Activated CD4-positive, alpha-beta T cell treated with anti-CD3 and anti-CD28 coated beads, Interleukin-2, amount 10 ng/mL, durations not matched to agents 7 days and 5 days (primary cell): ENCODE measurements at places on chromosomes 5 and 9.

DNA sequence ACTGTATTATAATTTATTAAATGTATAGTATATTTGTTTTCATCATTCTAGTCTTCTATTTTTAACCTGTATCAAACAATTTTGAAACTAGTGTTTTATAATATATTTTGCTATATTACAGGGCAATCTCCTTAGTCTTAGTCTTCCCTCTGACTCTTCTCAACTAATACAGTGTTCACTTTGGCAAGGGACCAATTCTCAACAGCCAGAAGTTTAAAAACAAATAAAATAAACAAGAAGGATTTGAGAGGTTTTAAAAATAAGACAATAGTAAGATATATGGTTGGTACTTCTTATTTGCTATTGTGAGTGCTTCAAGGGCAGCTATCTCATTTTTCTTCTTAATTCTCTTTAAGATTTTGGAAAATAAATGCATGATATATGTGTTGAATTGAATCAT lies 167.2 kb downstream of the RAB3C start:
- DNase-seq: no peak

- DNase-seq: no peak
Measured at GRCh38 chr9:125434986-125435775, 173.6 kb downstream of the GAPVD1 start.

DNA sequence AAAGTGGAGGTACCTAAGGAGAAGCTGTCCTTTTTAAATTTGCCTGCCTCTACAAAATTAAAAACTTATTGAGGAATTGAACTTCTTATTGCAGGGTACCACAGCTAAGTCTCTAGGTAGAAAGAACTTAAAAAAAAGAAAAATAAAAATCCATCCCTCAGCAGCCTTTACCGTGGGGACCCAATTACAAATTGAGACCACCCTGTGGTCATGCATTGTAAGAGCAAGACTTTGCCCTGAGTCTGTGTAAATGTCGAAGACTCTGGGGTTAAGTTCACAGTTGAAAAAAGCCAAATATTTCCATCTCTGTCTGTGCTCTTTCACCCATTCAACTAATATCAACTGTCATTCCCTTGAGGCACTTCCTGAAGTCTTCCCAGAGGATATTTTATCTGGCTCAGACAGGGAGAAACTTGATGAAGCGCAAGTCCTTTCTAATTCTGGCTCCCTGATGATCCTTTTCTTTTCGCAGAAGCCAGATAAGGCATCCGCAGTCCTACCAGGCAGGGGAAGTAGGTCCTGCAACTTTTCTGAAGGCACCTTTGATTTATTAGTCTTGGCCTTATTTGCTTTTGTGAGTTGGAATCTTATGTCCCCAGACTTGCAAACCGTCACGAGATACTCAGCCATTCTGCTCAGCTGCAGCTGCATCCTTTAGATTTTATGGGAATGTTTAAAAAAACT lies 323.8 kb upstream of the WWC1 start:
- no peak for DNase-seq

GRCh38 chr5:177154003-177154643 lies 20.6 kb downstream of the NSD1 start:
- no peak for DNase-seq

DNA sequence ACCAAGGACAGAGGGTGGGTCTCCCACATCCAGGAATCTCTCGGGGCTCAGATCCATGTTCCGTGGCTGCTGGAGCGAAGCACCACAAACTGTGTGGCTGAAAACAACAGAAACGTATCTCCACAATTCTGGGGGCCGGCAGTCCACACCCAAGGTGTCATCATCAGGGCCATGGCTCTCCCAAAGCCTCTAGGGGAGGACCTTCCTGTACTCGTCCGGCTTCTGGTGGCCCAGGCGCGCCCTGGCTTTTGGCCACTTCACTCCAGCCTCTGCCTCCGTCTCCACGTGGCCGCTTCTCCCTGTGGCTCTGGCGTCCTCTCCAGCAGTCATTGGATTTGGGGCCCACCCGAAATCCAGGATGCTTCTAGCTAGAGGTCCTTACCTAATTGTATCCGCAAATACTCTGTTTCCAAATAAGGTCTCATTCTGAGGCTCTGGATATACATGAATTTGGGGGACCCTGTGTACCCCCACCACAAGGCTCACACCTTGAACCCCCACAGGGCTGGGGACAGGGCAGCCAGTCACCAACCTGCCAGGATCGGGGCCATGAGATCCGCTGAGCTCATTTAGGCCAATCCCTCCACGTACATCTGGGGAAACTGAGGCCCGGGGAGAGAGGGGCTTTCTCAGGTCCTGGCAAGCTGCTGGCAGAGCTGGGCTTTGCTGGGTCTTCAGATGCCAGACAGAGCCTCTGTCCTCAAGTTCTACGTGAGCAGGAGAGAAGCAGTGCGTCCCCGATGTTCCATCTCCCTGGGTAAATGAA lies 158.2 kb downstream of the OLFM1 start:
- no peak for DNase-seq

GRCh38 chr9:133861086-133861485 lies 122.9 kb upstream of the SARDH start:
- no peak for DNase-seq

- no peak for DNase-seq
Measured at GRCh38 chr5:102511666-102512065, 12.9 kb upstream of the SLCO6A1 start.

GRCh38 chr9:109401169-109401989 lies 80.5 kb upstream of the EPB41L4B start:
- DNase-seq: peak; percentile 55

DNA sequence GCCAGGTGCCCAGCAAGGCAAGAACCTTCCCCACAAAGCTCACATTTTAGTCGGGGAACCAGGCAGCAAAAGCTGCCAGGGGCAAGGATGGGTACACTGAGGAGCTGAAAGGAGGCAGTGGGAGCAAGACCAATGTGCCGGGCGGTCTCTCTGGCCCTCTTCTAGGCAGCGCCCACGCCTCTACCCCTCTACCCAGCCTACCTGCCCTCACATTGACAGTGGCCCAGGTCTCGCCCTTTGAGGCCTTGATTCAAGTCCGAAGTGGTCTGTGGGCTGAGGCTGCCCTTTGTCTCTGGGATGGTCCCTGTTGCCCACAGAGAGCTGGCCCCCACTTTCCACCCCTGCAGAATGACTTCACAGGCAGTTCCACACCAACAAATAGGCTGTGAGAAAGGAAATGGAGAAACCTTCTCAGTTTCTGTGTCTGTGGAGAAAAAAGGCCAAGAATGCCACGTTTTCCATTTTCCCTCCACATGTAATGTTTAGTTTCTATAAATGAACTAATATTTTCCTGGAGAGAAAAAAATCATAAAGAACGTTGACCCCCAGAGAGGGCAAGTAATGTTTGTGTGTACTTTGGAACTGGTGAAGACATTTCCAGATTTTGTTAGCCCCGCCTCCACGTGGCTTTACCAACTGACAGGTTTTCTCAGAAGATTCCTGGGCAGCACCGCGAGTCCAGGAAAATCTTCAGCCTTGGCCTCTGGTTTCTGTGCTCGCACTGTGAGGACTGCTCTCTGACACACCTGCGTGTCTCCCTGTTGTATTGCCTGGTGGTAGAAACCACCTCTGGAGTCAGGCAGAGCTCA lies 57.4 kb upstream of the ANGPTL2 start:
- DNase-seq: no peak

- peak; percentile 47 for DNase-seq
Measured at GRCh38 chr9:124320062-124320973, 62.6 kb downstream of the NEK6 start.

DNA sequence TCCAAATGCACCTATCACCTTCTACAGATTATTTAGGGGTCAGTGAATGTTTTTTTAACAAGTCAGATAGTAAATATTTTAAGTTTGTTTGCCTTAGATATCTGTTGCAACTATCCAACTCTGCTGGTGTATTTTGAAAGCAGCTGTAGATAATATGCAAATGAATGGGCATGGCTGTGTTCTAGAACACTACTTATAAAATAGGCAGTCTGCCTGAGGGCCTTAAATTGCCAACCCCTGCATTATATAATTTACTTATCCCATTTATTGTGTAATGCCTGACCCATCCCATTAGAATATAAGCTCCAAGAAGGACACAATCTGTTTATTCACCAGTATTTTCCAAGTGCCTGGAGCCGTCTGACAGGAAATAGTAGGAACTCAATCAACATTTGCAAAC lies 149.0 kb downstream of the TTC39B start:
- no peak for DNase-seq

- DNase-seq: no peak
Measured at GRCh38 chr5:149014571-149015031, 48.3 kb downstream of the SH3TC2 start.

- no peak for DNase-seq
Measured at GRCh38 chr5:65121880-65122436, 353.2 kb downstream of the CWC27 start.

GRCh38 chr9:120878188-120879130 lies 1.5 kb upstream of the PHF19 start:
- DNase-seq: peak; percentile 46

- no peak for DNase-seq
Measured at GRCh38 chr5:155106221-155106620, 92.7 kb downstream of the KIF4B start.

GRCh38 chr5:140011297-140011802 lies 31.7 kb downstream of the NRG2 start:
- DNase-seq: no peak

- no peak for DNase-seq
Measured at GRCh38 chr9:125972012-125972729, 225.0 kb downstream of the PBX3 start.
